RWPE1 (cell line): ENCODE measurements at places on chromosomes 5 and 9.

DNA sequence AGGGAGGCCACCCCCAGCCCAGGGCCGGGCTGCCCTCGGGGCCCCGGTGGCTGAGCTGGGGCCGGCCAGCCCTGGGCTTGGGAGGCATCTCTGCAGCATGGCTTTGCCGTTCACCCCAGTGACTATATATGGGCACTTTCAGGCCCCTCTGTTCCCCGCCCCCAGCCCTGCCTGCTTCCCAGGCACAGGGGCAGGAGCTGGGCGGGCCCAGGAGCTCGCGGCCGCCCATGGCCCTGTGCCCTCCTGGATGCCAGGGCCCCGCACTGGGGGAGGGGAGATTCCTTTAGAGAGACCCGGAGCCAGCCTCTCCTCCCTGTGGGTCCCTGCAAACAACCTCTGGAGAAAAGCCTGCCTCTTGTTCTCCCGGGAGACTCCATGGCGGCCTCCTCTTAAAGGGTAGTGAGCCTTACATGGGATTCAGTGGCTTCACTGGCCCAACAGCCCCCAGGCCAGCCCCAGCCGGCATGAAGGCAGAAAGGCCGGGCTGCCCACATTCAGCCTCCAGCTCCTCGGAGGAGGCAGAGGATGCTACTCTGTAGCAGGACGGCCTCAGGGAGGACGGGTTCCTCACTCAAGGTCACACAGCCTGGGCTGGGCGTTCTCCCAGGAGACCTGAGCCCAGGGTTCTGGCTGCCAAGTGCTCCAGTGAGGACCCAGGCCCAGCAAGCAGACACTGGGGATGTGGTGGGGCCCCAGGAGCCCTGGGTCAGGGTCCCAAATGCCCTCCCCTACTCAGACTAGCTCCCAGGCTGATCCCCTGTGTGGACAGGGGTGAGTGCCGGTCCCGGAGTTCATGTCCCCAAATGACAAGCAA lies 4.1 kb downstream of the NACC2 start:
- no peak for DNase-seq

GRCh38 chr5:106907979-106908378 lies 762.8 kb downstream of the EFNA5 start:
- no peak for DNase-seq

DNA sequence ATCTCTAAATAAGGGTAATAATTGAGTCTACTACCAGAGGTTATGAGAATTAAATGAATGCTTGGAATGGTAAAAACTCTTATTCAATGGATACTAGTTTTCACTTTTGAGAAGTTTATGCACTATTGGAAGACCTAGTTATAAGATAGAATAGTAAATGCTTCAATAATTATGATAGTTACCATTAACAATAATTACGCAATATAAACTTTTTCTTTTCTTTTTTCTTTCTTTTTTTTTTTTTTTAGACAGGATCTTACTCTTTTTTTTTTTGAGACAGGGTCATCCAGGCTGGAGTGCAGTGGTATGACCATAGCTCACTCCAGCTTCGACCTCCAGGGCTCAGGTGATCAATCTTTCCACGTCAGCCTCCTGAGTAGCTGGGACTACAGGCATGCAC lies 6.7 kb downstream of the ALDOB start:
- no peak for DNase-seq

GRCh38 chr5:177336112-177336511 lies 15.4 kb downstream of the LMAN2 start:
- DNase-seq = no peak

GRCh38 chr5:141870228-141870627 lies 8.0 kb downstream of the PCDH1 start:
- no peak for DNase-seq

DNA sequence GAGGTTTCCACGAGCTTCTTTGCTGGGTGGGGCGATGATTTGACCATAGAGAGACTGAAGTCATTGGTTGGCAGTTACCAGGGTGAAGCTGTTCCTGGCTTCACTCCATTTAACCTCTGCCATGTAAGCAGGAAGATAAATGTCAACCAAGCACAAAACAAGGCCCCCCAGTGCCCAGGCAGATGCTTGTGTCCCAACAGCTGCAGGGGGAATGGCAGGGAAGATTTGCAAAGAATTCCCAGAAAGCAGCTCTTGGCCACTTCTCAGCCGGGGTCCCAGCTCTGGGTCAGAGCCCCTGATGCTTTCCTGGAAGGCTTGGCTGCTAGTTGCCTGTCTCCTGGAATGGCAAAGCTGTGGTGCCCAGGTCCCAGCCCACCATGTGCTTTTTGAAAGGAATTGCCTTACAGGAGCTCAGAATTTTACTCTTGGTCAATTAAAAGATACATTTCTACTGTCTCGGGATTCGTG lies 383.4 kb downstream of the ENC1 start:
- DNase-seq = no peak

DNA sequence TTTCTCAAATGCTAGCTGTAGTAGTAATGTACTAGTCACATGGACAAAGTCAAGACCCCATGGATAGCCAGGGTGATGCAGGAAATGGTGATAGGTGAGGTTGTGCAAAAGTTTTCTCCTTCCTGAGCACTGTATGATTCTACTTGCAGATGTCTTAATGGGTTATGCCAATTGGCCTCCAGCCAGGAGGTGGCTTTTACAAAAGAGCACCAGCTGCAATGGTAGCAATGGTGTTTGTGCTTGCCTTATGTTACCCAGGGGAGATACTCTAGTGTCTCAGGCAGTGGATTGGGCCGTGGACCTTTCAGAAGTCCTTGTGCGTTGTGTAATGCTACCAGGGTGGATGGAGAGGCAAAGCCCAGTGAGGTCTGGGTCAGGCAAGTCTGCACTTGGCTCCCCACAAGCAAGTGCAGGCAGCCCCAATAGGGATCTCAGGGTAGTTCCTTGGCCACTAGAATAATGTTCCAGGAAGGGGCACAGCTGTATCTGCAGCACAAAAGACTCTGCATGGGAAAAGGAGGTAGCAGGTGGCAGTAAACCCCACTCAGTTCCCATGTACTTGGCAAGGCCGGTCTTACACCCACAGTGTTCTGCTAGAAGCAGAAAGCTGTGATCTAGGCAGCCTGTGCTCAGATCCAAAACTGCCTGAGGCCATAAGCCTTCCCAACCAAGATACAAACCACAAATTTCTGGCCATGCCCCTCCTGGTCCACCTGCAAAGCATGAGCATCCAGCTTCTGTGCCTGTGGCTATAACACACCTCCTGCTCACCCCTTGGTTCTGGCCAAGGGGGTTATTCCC lies 46.4 kb upstream of the EDIL3 start:
- no peak for DNase-seq

GRCh38 chr9:35322075-35322885 lies 160.5 kb downstream of the UNC13B start:
- no peak for DNase-seq

GRCh38 chr5:149740341-149740740 lies 10.2 kb downstream of the PPARGC1B start:
- no peak for DNase-seq

DNA sequence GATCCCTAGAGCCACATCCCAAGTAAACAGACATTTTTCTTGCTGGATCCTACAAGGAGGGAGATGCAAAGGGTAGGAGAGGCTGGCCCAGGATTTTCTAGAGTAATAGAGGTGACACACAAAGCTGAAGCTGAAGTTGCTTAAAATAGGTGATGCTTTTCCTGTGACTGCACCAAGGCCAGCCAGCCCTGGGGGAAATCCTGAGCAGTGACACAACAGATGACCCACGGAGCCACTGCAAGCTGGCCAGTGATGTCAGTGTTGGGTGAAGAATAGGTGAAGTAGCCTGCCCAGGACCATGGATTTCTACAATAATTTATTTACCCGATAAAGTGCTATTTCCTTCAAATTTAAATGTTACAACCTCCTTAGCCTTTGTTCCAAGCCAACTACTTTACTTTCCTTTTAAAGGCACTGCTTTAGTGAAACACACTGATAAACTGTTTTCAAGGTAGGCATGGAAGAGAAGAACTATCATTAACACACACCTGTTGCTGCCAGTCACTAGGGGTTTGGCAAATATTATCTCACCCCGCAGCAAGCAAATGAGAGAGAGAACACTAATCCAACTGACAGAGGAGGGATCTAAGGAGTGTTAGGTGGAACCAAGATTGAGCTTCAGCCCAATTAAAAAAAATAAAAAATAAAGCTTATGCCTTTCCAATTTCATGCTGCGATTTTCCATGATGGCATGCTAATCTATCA lies 123.5 kb downstream of the CTNND2 start:
- no peak for DNase-seq

DNA sequence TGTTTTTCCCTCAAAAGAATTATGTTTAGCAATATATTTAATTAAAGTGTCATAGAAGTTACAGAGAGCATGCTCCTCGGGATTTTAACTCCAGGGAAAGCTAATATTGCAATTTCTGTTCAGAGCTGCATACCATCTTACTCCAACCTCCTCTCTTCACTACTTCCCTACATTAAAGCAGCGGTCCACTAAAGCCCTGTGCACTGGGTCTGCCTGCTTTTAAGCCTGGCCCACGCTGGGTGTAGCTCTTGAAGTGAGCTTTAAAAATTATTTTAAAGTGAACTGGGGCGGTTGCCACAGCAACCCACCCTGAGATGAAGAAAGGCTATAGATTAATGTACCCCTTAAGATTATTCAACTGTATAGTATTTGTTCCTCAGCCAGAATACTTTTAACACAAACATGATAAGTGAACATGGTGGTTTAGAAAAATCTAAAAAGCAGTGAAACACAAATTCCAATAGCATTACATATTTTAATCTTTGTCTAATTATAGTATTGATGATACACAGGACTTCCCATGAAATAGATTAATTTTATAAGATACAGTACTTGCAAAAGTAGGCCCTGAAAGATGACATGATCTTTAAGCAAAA lies 3.9 kb upstream of the MEF2C start:
- no peak for DNase-seq
